ENCODE measurements at places on chromosomes 6 and 20. TPM values are rescaled to one million over a fixed set of nuclear protein-coding genes. Genes with fewer than 3 reads are reported as not detected.

The NR2E1 gene
- not detected for total RNA-seq

The ZNF318 gene
- total RNA-seq, result 14.6 TPM

The RAB23 gene
- total RNA-seq, result 193 TPM

The SPATA25 gene
- total RNA-seq, result 1.7 TPM

The SIRPB1 gene
- 0.26 TPM for total RNA-seq

The OLIG3 gene
- total RNA-seq, result not detected

The PRKN gene
- 6.5 TPM for total RNA-seq

The AGPAT4 gene
- 26.4 TPM for total RNA-seq

The FERMT1 gene
- total RNA-seq, result 11.1 TPM

The APOBEC2 gene
- 11.4 TPM for total RNA-seq

The C6orf15 gene
- not detected for total RNA-seq

All from urinary bladder (tissue), 4 donors.